ENCODE measurements at places on chromosomes 2 and 18. TPM values are rescaled to one million over a fixed set of nuclear protein-coding genes. Genes with fewer than 3 reads are reported as not detected.

Gene IL18RAP
- total RNA-seq, result 4.9 TPM

Gene SLC9A4
- not detected for total RNA-seq

Gene GAREM2
- total RNA-seq, result 1.6 TPM

GRCh38 chr2:1648241-1649102, 95.8 kb downstream of the PXDN start:
- H3K27me3 ChIP-seq, result no peaks in the 10 kb centered on the region
- no peak overlapping the region for H3K27ac ChIP-seq
- no peak overlapping the region for H3K4me3 ChIP-seq
- no peak for DNase-seq

DNA sequence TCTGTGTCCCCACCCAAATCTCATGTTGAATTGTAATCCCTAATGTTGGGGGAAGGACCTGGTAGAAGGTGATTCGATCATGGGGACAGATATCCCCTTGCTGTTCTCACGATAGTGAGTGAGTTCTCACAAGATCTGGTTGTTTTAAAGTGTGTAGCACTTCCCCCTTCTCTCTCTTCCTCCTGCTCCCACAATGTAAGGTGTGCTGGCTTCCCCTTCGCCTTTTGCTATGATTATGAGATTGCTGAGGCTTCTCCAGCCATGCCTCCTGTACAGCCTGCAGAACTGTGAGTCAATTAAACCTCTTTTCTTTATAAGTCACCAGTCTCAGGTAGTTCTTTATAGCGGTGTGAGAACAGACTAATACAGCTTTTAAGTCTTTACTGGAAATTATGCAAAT, 193.3 kb upstream of the RBBP8 start:
- no peaks in the 10 kb centered on the region for H3K4me1 ChIP-seq
- H3K27me3 ChIP-seq, result no peaks in the 10 kb centered on the region
- H3K27ac ChIP-seq, result no peak overlapping the region
- H3K4me3 ChIP-seq, result no peak overlapping the region

- H3K4me3 ChIP-seq, result no peak overlapping the region
- H3K27ac ChIP-seq, result no peak overlapping the region
- no peaks in the 10 kb centered on the region for H3K36me3 ChIP-seq
- DNase-seq, result no peak
Measured at GRCh38 chr18:46609048-46609447, 48.0 kb downstream of the LOXHD1 start.

- H3K4me3 ChIP-seq, result no peak overlapping the region
- no peaks in the 10 kb centered on the region for H3K36me3 ChIP-seq
Measured at GRCh38 chr2:5588601-5589000, 103.6 kb upstream of the SOX11 start.

- H3K27me3 ChIP-seq, result no peaks in the 10 kb centered on the region
- peak overlapping the region; percentile 14 for H3K27ac ChIP-seq
- DNase-seq, result no peak
Measured at GRCh38 chr2:128347171-128347558, 28.5 kb upstream of the HS6ST1 start.

- peaks cover 6% of the 10 kb centered on the region for H3K4me1 ChIP-seq
- no peak overlapping the region for H3K4me3 ChIP-seq
- no peaks in the 10 kb centered on the region for H3K27me3 ChIP-seq
- H3K36me3 ChIP-seq, result no peaks in the 10 kb centered on the region
Measured at GRCh38 chr2:239118675-239119211, 270.9 kb downstream of the TWIST2 start.

DNA sequence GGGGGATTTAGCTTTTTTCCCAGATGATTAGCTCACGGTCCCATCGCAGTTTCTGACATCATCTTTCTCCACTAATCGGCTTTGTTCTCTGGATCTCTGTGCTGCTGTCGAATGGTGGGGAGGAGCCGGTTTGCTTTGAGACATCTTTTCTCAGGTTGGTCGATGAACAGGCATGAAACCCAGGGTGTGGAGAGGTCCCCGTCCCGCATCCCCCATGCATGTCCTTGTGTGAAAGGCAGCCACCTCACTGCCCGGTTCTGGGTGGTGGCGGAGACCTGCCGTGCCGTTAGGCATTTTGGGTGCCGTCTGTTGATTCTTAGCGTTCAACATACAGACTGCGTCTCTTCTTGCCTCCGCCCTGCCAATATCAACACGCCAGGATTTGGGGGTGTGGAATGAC, 57.8 kb downstream of the CTDP1 start:
- H3K36me3 ChIP-seq, result no peaks in the 10 kb centered on the region
- no peak overlapping the region for H3K27ac ChIP-seq
- H3K4me1 ChIP-seq, result no peaks in the 10 kb centered on the region

DNA sequence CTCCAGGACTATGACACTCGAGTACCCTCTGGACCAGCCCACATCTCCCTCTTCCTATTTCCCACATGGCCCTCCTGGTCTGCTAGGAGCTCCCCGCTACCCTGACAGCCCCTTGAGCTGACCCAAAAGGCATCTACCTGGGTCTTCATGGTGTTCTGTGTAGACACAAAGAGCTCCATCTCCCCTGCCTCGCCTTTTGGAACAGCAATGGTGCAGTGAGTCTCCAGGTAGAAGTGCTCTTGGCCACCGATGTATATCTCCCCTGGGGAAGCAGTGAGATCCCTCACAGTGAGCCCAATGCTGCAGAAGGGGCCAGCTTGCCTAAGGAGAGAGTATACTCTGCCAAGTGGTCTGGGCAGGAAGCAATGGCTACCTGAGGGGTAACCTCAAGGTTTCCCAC, 47.8 kb downstream of the XDH start:
- no peaks in the 10 kb centered on the region for H3K27me3 ChIP-seq
- H3K4me1 ChIP-seq, result no peaks in the 10 kb centered on the region
- no peak overlapping the region for H3K27ac ChIP-seq

DNA sequence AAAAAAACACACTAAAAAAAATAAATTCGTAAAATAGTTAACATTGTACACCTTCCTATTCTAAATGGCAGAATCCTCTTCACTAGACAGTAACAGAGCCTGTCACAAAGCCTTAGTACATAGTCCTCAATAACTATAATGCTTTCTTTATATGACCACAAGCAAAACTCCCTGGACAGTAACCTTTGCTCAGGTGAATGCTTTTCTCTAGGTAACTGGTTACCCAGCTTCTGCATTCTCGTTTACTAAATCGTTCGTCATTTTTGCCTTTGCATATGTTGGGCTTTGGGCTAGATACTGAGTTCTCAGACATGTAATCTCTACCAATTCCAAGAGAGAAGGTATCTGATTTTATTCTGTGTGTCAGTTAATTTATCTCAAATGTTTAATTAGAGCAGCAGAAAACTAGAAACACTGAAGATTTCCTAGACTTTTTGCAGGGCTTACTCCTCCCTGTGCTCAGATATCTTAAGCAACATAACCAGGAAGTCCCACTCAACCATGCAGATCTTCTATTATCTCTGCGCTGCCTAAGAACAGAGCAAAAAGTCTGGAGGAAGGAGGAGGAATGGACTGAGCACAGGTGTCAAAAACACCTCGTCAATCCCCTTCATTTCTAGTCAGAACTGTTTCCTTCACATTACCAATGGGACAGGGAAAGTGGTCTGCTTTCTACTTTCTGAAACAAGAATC, 247.7 kb downstream of the SOCS6 start:
- no peak overlapping the region for H3K4me3 ChIP-seq
- H3K4me1 ChIP-seq, result no peaks in the 10 kb centered on the region
- no peak for DNase-seq
- no peaks in the 10 kb centered on the region for H3K27me3 ChIP-seq

- H3K4me1 ChIP-seq, result no peaks in the 10 kb centered on the region
- no peak overlapping the region for H3K4me3 ChIP-seq
- no peaks in the 10 kb centered on the region for H3K27me3 ChIP-seq
- DNase-seq, result no peak
Measured at GRCh38 chr2:7593360-7593759, 676.1 kb downstream of the RNF144A start.

DNA sequence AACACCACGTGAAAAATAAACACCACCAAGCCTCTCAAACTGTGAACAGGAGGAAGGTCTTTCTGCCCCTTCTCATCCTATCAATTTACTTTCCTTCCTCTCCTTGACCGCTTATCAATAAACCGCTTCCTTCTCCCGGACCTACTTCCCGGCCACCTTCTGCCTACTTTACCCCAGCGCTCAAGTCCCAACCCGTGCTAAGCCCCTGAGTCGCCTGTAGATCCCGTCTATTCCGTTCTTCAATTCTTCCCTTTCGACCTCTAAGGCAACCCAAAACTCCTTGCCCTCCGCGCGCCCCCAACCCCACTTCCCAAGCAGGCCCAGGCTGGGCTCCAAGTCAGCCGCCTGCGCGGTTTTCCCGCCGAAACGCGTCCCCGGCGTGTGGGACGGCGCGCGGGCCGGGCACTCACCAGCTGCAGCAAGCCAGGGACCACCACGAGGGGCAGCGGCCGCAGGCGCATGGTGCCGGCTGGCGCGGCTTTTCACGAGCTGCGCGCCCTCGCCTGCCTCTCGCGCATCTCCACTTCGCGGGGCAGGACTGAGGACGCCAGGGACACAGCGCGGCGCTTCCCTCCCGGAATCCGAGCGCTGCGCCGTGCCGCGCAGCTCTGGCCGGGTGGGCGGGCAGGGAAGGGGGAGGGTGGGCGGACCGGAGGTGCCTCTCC, at the start of gene NXPH2:
NXPH2 (minus strand) TSS at position 610 of the 665 bp plus-strand sequence; CDS start at position 461, 149 bp downstream.
- H3K4me1 ChIP-seq, result peaks cover 16% of the 10 kb centered on the region
- no peak for DNase-seq
- peaks cover 15% of the 10 kb centered on the region for H3K27me3 ChIP-seq
- H3K27ac ChIP-seq, result no peak within 1 kb of the TSS
- H3K36me3 ChIP-seq, result no peaks in the 10 kb centered on the region

GRCh38 chr2:167862296-167862695, 385.1 kb downstream of the STK39 start:
- H3K4me1 ChIP-seq, result no peaks in the 10 kb centered on the region
- H3K27ac ChIP-seq, result no peak overlapping the region
- DNase-seq, result no peak
- no peaks in the 10 kb centered on the region for H3K36me3 ChIP-seq
- no peak overlapping the region for H3K4me3 ChIP-seq

DNA sequence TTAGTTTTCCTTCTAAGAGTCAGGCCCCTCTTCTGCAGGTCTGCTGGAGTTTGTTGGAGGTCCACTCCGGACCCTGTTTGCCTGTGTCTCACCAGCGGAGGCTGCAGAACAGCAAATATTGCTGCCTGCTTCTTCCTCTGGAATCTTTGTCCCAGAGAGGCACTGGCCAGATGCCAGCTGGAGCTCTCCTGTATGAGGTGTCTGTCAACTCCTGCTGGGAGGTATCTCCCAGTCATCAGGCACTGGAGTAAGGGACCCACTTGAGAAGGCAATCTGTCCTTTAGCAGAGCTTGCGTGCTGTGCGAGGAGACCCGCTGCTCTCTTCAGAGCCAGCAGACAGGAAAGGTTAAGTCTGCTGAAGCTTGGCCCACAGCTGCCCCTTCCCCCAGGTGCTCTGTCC, 4.8 kb downstream of the REG1B start:
- no peak overlapping the region for H3K27ac ChIP-seq
- H3K36me3 ChIP-seq, result no peaks in the 10 kb centered on the region
- peak; percentile 45 for DNase-seq
- H3K4me3 ChIP-seq, result no peak overlapping the region
- H3K27me3 ChIP-seq, result no peaks in the 10 kb centered on the region
- peaks cover 35% of the 10 kb centered on the region for H3K4me1 ChIP-seq

DNA sequence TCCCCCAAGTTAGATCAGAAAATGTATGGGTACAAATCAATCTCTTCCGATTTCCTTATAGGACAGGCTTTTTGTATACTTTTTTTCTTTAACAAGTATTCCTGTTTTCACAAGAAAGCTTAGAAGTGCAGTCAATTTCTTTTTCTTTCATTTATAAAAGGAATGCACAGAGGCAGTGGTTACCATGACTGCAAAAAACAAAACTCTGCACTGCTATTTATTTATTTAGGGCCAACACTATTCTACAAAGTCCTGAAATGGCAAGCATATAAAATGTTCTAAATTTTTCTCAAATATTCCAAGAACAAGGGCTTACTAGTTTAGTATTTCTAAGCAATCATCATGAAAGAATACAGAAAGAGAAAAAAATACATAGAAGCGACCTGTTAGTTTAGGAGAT, 22.2 kb downstream of the ATAD2B start:
- H3K36me3 ChIP-seq, result no peaks in the 10 kb centered on the region
- no peaks in the 10 kb centered on the region for H3K27me3 ChIP-seq
- DNase-seq, result no peak
- no peak overlapping the region for H3K4me3 ChIP-seq

DNA sequence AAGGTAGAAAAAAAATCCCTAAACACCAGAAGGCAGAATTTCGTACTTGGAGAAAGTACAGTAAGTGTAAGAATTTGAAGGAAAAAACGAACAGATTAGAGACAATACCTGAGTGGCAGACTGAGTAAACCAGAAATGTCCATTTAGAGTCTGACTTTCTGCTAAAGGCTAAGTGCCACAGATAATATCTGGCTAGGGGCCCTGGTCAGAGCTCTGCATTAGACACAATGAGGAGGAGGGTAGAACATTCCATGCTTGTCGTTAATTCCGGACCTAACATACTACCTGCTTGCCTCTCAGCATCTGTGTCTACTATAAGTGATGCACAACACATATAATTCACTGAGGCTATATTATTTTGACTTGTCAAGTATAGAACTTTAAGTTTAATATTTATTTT, 18.1 kb downstream of the SEPTIN10 start:
- H3K4me3 ChIP-seq, result no peak overlapping the region
- H3K27me3 ChIP-seq, result no peaks in the 10 kb centered on the region
- H3K36me3 ChIP-seq, result no peaks in the 10 kb centered on the region
- H3K4me1 ChIP-seq, result no peaks in the 10 kb centered on the region
- no peak overlapping the region for H3K27ac ChIP-seq

DNA sequence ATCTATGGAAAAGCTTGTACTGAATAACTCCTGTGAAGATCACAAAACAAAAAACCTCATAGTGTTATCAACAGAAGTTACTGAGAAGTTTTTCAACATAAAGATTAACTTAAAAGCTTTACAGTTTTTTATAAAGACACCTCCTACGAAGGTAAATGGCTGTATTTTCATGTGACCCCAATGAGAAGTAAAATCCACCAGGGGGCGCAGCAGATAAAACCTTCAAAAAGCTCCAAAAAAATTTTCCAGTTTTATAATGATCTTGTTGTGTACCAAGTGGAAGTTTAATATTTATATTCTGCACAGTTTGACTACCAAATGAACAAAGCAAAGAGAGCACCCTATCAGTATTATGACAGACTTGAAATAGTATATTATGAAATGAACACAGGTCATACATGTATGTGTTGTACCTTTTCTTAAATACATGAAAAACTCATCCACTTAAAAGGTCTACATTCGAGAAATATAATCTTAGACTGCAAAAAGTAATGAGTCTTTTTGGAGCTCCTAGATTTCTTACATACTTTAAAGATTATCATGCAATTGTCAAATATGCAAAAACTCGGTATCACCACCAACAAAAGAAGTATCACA, 38.5 kb downstream of the PNO1 start:
- H3K4me1 ChIP-seq, result peaks cover 39% of the 10 kb centered on the region
- H3K36me3 ChIP-seq, result no peaks in the 10 kb centered on the region
- peak; percentile 51 for DNase-seq
- no peak overlapping the region for H3K4me3 ChIP-seq
- H3K27ac ChIP-seq, result no peak overlapping the region

GRCh38 chr2:190511104-190511503, 23.4 kb downstream of the NEMP2 start:
- DNase-seq, result no peak
- no peaks in the 10 kb centered on the region for H3K27me3 ChIP-seq
- no peak overlapping the region for H3K4me3 ChIP-seq
- H3K4me1 ChIP-seq, result no peaks in the 10 kb centered on the region
- peaks cover under 1% of the 10 kb centered on the region for H3K36me3 ChIP-seq
